Activated CD4-positive, alpha-beta T cell treated with anti-CD3 and anti-CD28 coated beads, Interleukin-2, amount 50 U/mL, for 48 hours (primary cell): ENCODE measurements at places on chromosomes 11 and 22.

GRCh38 chr11:34425867-34426266 lies 12.9 kb upstream of the CAT start:
- no peak for DNase-seq

- DNase-seq = peak; percentile 39
These were observed 34.3 kb downstream of the TOM1 start for GRCh38 chr22:35334004-35334403.

DNA sequence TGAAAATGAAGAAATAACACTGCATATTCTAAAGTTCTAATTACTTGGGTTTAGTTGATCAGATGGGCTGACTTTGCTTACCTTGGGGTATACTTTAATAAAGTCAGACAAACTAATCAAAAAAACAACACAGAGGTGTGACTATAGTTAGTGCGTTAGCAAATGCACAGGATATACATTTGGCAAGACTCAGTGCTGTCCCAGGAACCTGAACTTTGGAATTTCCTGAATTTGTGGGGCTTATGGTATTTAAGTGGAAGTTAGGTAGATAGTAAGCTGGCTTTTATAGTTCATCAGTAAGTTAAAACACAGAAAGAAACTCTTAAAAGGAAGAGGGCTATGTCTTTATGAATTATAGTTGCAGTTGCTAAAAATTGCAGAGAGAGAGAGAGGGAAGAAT lies 302.6 kb upstream of the DDI1 start:
- no peak for DNase-seq

GRCh38 chr22:25736378-25737011 lies 5.5 kb upstream of the MYO18B start:
- peak; percentile 43 for DNase-seq

DNA sequence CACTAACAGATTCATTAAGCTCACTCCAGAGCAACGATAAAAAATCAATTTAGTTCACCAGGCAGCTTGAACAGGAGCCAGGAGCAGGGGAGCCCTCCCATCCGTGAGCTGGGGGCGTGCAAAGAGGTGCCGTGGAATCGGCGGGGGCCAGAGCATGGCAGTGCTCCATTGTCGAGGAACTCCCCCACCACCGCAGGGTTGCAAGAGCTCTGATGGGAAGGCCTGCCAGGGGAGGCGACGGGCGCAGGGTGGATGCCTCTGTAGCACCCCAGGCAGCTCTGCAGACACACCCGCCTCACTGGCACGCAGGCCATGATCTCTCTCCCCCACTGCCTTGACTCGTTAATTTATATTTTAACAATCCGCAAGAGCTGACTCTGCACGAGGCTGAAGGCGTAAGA lies 433.2 kb downstream of the MIAT start:
- DNase-seq = no peak

GRCh38 chr11:12090061-12090591 lies 20.3 kb upstream of the MICAL2 start:
- no peak for DNase-seq

DNA sequence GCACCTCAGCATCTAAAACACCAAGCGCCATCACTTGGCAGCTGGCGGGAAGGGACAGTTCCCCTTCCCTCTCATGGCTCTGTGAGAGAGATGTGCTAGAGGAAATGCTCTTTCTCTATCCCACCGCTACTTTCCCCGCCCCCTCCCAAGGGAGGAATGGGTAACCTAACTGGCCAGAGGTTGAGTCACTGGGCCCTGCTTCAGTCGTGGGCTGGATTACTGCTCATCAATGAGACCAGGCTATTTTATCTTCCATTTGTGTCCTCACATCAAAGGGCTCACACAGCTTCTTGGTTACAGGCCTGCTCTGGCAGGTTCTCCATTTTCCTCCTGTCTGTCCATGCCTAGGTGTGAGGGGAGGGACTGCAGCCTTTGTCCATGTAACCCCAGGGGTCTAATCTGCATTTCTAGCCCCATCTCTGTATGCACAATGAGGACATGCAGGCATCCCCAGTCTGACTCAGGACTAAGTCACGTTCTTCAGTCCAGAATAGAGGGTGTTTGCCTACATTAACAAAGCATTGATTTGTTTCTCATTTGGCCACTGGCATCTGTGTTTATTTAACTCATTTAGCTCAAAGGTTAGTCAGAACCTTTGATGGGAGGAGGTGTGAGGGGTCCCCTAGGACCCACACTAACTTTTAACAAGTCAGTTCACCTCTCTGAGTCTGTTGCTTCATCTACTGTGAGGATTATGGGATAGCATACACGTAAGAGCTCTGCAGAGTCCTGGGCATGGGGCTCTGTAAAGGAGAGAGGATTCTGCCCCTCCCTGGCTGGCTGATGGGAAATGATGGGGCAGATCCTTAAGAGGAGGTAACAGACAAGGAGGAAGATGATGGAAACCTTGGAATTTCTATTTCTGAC lies 99.1 kb downstream of the XRRA1 start:
- DNase-seq = no peak

GRCh38 chr11:75891947-75892739 lies 77.1 kb downstream of the UVRAG start:
- no peak for DNase-seq

- DNase-seq = no peak
These were observed 37.4 kb downstream of the CTNND1 start for GRCh38 chr11:57798905-57799559.

- DNase-seq = no peak
These were observed 224.5 kb downstream of the ADAMTS15 start for GRCh38 chr11:130672911-130673310.

- DNase-seq = no peak
These were observed 54.7 kb downstream of the PICALM start for GRCh38 chr11:86014221-86014620.

DNA sequence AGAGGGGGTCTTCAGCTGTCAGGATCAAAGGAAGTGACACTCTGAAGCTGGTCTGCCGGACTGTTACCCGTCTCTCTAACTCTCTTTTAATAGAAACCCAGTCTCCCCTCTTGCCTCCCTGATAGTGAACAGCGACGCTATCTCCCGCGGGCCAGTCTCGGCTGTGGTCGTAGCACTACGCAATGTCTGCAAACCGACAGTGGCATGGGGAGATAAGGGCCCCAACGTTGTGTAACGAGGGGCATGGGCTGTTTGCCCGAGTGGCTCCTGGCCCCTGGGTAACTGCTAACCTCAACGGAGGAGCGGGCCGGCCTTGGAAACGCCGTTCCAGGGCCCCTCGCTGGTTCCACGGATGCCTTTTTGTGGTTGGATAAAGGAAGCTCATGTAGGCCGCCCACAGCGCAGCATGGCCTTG lies 23.3 kb downstream of the ZBTB16 start:
- DNase-seq = no peak
